ENCODE measurements at places on chromosomes 7 and 10. TPM values are rescaled to one million over a fixed set of nuclear protein-coding genes. Genes with fewer than 3 reads are reported as not detected.

DNA sequence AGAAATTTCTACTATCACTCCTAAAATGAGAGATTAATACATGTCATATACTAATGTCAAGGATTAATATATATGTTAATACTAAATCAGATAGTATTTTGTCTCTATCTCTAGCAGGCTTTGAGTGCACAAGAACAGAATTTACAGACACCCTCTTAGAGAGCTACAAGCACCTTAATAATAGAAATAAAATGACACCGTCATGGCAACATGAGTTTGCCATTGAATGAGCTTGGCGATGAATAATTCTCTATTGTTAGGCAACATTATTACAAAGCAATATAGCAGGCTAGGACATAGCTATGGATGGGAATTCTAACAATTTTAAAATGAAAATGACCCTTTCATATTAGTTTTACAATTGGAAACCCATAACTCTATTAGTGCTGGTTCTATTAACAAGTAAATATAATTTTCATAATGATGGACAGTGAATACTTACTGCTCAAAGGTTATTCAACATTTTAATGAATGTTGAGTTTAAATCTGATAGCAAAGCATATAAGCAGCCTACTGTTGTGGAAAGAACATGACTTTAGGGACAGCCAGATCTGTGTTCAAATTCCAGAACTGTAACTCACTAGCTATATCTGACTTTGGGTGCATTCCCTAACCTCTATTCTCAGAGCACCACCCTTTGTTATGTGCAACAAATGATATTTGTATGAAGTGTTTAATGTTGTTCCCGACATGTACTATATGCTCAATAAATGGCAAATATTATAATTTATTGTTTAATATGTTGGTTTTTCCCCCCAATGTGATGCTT lies 184.5 kb upstream of the DKK1 start:
- DNase-seq: no peak

- no peak for DNase-seq
Observed at GRCh38 chr10:131925716-131926115, 24.9 kb downstream of the PPP2R2D start.

DNA sequence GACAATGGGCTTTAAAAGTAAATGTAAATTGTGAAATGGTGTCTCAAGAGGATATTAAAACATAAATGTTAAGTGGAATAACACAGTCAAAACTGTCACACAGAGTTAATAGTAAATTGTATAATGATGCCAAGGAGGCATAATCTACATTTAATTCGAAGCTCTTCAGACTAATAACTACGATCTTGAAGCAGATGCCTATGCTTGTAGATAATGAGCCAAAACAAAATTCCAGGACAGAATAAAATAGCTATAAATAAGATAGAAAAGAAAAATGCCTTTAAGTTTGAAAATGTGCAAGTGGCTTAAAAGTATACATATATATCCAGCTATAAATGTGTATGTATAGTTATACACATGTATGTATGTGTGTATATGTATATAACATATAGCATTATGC lies 17.5 kb downstream of the TWIST1 start:
- no peak for DNase-seq

DNA sequence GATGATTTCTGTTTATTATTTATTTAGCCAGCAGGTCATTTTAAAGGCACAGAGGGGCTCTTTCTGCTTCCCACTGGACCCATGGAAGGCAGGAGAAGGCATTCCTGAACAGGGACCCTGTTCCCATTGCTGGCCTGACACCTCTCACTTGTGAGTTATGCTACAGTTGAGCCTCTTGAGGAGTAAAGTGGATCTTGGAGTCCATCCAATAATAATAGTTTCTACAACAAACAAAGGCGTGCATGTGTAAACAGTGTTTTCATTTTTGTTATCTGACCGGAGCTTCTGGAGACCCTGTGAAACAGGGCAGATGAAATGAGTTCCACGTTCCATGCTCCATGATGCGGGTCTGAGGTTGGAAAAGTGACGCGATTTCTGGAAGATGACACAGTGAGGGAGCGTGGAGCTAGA lies 127.3 kb upstream of the HABP2 start:
- no peak for DNase-seq

DNA sequence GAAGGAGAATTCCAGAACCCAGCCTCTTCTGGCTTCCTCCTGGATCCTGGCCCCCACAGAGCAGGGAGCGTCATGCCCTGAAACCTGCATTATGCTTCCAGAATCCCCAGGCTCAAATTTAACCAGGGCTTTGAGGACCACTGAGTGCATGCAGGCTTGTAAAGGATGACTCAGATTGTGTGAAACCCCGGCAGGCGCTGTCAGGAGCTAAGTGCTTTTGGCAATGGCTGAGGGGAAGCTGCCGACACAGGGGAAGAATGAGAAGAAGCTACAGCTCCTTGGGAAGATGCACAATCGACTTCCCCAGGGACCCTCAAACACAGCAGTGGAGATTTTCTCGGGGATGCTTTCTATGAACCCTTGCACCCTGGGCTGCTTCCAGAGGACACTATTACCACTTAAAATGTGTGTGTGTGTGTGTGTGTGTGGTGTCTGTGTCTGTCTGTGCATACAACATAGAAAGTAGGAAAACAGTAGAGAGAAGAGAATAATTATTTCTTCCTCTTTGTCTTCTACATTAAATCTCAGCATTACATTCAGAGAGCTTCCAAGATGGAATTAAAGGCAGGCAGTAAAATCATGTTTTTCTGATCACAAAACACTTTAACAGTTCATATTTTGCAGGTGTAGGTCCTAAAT lies 183.5 kb upstream of the INHBA start:
- DNase-seq: peak; percentile 47

GRCh38 chr10:35501923-35502322 lies 103.2 kb upstream of the GJD4 start:
- DNase-seq: no peak

GRCh38 chr7:64626557-64626956 lies 39.4 kb upstream of the ZNF107 start:
- no peak for DNase-seq

DNA sequence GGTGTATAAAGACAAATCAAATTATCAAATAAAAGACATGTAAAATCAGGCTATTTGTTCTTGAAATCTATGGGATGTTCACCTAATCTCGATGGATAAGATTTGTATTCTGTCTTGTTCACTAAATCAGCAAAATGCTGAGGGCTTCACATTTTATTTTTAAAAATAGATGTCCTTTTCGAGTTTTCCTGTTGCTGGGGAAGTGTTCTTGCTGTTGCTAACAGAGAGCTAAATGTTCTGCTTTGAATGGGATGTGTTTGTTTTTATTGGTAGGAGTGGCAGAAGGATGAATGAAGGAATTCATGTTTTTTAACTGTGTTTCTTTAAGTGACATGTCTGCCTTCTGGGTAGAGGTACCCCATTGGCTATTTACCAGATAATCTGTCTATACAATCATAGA lies 7.3 kb upstream of the SNX13 start:
- DNase-seq: no peak

- no peak for DNase-seq
Observed at GRCh38 chr7:151865070-151865670, 11.7 kb downstream of the PRKAG2 start.

DNA sequence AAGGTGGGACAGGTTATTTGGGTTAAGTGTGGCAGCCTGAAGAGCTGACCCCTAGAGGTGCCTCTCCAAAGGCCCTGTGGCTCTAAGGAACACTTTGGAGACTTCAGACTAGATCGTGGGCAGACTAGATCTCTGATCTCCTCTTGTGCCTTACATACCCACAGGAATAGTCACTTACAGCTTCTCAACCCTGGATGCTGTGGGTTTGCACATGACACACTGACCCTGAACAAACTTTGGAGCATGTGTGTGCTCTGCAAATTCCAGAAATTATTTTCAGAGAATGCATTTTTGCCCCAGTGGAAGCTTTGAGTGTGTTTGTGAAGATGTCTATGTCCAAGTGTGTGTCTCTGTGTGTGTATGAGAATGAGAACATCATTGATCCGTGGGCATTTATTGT lies 119.6 kb downstream of the EMX2 start:
- DNase-seq: no peak

GRCh38 chr10:71725998-71726579 lies 6.5 kb upstream of the C10orf105 start:
- DNase-seq: peak; percentile 48

DNA sequence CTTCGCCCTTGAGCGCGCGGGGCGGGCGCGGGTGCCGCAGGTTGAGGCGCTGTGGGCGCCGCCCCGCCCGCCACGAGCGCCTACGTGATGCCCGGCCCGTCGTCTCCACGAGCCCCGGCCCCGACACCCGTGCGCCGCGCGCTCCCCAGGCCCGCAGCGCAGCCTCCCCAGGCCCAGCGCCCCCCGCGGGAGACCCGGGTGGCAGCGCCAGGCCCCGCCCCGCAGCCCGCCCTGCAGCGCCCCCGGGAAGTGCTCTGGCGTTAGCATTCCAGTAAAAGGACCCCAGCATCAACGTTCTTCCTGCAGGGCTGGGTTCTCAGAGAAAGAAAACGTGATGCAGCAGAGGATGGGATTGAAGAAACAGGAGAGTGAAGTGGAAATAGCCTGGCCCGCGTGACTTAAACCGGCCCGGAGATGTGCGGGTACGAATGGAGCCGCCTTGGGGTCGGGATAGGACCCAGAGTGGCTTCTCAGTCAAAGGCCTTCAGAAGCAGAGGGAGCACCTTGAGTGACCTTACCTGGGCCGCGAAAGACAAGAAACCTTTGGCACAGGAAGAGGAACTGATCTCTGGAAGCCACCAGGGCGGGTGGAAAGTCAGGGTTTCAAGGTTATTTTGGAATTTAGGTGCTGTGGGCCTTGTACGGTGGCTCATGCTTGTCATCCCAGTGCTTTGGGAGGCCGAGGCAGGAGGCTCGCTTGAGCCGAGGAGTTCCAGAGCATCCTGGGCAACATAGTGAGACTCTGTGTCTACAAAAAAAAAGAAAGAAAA lies 1.8 kb downstream of the PFKP start:
- DNase-seq: peak; percentile 28

- DNase-seq: no peak
Observed at GRCh38 chr7:147516391-147516790, 1074.2 kb upstream of the C7orf33 start.

DNA sequence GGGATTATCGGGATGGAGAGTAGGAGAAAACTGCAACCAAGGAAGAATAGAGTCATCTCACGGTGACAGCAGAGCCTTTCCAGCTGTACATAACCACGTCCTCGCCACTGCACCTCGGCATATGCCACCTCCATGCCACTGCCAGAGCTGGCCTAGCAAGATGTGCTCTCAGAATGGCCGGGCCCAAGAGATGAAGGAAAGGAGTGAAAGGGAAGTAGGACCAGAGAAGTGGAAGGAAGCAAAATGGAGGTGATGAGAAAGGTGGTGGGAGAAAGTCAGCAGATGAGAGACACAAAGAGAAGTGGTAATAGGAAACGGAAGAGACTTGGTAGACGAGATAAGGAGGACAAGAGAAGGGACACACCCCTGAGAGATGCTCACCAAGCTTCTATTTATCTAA lies 8.0 kb upstream of the CALU start:
- DNase-seq: no peak

DNA sequence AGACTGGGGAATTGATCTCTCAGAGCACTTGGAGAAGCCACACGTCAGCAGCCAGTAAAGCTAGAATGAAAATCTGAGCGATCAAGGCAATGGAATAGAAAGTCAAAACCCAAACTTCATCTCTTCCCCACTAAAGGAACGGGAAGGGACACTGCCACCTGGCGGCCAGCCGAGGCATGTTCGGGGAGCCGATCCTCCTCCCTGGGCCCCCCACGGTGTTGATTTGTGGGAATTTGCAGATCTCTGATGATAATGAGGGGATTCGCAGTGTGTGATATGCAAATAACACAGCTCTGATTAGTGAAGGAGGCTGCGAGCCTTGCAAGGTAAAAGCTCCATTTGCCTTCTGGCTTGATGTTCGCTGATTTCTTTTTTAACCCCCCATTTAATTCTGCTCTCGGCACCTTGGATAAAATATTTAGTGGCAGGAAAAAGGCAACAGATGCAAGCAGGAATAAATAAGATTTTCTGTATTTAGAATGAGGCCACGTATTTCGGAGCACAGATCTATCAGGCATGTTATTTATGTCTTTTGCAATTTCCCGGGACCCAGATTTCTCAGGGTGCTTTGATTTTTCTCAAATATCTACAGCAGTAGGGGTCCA lies 258.6 kb downstream of the PAXIP1 start:
- DNase-seq: peak; percentile 42

DNA sequence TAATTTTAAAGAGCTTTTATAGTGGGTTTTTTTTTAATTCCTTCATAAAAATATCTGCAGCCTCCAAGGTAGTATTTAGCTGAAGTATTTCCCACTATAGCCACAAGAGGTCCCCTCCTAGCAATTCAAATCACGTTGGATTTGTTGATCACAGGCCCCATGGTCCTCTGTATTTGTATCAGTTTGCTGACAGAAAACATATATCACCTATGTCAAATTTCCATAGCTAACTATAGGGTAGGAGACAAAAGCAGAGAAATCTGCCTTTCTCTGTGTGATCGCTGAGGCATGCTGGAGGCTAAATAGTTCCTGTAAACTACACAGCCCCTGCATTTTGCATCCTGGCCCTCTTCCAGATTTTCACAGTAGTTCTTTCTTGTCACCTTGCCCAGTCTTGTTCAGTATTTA lies 1.7 kb upstream of the CTNNA3 start:
- DNase-seq: no peak

DNA sequence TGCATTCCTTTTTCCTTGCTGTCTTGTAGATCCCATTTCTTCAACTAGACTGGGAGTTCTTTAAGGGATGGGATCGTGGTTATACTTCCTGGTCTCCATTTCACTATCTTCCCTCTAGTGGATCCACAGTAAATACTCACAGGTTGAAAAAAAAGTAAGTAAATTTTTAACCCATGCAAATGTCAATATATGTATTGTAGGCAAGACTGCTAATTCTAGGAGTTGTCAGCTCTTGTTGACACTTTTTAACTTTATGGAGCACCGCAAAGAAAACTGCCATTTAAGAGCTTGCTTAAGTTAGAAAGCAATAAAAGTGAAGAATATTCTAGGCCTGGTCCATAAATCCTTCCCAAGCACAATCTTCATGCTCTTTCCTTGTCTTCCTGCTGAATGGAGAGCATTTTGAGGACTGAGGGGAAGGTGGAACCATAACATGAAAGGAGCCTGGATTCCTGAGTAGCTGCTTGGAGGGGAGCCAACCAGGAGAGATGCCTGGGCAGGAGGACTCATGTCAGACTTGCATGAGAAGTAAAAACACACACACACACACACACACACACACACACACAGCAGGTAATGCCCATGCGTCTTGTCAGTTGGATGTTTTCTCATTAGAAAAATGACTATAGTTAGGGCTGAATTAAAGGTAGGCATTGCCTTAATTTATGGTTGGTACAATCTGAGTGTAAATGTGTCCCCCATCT lies 32.2 kb downstream of the VWA2 start:
- peak; percentile 27 for DNase-seq

PLPP4 gene
- 0.41 TPM for total RNA-seq

CRPPA gene
- total RNA-seq: 1.1 TPM

PDCD11 gene
- 12.3 TPM for total RNA-seq

CADPS2 gene
- 14.3 TPM for total RNA-seq

PDAP1 gene
- 27.7 TPM for total RNA-seq

FASTK gene
- total RNA-seq: 121 TPM

RBP4 gene
- total RNA-seq: 10.3 TPM

UCMA gene
- total RNA-seq: not detected

CRYGN gene
- total RNA-seq: not detected

RBP3 gene
- total RNA-seq: not detected

UNCX gene
- total RNA-seq: not detected

GNGT1 gene
- not detected for total RNA-seq
